Pons (tissue), 1 donor: ENCODE measurements at places on chromosomes 1 and 21.
A peak's percentile ranks its signal among the peaks of the same experiment; 100 is the strongest.

DNA sequence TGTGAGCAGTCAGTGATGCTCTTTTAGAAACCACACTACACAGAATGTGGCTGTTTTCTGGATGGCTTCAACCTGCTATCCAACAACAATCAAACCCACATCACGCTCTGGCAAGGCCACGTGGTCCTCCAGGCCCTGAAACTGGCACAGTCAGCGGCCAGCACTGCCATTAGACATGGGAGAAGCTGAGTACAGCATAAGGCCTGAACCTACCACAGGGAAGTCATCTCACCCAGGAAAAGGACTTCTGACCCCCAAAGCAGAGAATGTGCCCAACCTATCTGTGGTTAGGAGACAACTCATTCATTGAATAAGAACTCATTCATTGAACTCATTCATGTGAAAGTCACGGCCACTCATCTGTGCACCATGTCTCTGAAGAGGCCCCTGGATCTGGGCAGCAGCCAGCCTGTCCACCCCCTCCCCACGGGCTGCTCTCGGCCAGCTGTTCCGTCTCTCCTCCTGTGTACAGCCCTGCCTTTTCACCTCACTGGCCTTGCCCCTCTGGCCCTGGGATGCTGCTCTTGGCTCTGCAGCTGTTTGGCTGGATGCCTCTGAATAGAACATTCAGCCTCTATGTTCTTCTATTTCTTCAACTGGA is 41.1 kb downstream of the C1orf198 start:
- peak; percentile 89 for DNase-seq

GRCh38 chr1:48688102-48688760 is 88.5 kb downstream of the BEND5 start:
- DNase-seq = no peak

DNA sequence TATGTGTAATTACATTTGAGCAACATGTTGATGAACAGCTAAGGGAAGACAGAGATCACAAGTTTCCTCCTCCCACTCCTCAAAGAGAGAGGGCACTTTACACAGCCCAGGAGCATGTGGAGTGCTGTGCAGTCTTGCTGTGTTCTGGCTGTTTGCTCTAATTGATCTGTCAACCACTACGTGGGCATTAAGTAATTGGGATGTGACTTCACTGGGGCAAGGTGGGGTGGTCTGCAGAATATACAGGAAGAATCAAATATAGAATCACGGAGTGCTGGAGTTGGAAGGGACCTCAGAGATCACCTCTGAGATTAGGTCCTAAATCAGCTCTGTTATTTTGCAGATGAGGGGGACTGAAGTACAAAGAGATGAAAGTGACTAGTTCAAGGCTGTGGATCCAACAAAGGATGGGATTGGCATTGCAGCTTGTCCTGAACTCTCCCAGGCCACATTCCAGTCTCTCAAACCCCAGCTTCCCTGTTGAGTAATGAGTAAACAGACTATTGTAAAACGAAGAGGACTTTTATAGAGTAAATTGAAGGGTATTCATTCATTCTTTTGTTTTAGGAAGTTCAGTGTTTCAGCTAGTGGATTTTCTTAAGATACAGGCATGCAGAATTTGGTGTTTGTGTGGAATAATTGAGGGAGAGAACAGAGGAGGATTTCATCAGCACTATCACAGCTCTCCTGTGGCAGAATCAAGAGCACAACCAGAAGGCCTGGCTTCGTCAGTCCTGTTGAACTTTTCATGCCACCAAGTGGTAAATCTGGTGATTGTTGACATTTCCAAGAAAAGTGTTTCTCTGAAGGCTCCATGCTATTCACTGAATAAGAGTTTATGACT is 22.4 kb downstream of the NOS1AP start:
- DNase-seq = no peak

DNA sequence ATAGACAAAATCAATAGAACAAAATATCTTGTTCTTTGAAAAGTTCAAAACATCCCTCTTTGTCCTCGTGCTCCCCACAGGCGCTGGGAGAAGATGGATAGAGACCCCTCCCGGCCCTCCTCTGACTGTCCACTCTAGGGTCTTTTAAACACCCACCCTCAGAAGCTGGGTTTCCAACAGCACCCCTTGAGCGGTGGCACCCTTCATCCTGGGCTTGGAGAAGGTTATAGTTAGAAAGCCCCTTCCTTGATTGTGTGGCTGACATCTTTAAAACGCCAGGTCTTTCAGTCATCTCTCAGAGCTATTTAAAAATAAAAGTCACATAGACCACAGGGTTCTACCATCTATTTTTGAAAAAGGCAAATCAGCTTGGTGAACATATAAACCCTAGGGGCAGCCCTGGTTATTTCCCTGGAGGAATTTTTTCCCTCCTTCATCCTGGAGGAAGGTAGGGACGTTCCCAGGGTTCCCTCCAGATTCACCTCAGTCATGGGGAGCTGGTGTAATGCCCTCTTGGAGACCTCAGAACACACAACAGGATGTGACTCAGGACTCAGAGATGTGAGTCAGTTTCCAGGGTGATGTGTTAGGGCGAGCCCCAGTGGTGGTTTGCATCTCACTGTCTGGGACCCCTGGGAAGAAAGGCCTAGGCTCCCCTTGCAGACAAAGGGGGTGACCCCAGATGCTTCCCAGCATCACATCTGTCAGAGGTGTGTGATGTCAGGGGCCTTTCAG is 138.5 kb downstream of the CLIC6 start:
- no peak for DNase-seq

- DNase-seq = no peak
Observed at GRCh38 chr1:54249819-54250435, 50.0 kb downstream of the MRPL37 start.

DNA sequence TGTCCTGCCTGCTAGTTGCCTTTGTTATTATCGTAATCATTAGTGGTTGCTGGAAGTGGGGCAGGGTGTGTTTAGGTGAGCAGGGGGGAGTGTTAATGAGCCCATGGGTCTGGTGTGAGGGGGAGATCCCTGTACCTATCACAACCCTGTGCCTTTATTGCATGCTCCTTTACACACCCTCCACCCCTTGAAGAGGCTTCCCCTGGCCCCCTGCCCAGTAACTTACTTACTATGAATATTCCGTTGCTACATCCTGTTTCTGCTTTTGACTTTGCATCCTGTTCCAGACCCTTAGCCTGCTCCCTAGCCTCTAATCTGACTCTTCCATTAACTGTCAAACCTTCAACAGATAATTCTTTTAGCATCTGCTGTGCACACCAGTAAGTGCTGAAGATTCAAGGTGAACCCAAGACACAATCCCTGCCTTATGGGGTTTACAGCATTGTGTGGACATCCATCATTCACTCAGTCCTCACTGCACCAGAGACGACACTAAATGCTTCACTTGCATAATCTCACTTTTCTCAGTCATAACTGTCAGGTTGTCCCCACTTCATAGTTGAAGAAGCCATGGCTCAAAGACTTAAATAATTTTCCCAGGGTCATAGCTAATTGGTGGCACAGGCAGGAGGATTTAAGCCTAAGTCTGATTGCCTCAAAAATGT is 47.9 kb downstream of the CDC7 start:
- no peak for DNase-seq

DNA sequence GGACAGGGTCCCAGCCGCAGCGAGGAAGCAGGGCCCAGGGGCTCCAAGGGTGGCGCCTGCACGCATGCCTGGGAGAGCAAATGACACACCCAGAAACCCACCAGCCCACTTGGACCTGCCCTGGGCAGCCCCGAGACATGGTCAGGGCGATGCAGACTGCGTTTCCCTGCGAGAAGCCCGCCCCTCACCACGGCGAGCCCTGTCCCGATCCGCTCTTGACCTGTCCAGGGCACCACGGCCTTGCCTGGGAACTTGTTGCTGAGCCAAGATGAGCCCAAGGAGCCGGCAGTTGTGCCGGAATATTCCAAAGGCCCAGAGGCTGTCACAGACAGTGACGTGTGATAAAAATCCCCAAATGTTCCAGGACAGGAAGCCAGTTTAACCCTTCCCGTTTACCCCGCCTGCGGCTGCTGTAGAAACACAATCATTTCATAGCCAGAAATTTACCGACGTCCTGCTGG is 78.1 kb downstream of the SIK1 start:
- DNase-seq = no peak

- DNase-seq = no peak
Observed at GRCh38 chr1:217472915-217473314, 158.0 kb downstream of the GPATCH2 start.

DNA sequence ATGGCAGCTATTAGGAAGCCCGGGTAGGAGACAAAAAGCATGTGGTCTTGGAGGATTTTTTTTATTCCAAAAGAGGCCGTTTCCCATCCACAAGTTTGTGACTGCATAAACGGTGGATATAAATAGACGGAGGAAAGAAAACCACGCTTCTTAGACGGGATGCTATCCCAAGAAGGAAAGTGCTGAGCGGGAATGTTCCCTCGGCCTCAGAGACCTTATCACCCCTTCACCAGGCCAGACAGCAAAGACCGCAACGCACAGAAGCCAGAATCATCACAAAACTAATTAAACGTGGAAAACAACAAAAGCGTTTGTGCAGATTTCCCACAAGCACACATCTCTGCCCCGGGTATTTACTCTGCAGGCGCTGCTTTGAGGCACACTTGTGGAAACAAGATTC is 43.2 kb downstream of the HLCS start:
- DNase-seq = no peak

DNA sequence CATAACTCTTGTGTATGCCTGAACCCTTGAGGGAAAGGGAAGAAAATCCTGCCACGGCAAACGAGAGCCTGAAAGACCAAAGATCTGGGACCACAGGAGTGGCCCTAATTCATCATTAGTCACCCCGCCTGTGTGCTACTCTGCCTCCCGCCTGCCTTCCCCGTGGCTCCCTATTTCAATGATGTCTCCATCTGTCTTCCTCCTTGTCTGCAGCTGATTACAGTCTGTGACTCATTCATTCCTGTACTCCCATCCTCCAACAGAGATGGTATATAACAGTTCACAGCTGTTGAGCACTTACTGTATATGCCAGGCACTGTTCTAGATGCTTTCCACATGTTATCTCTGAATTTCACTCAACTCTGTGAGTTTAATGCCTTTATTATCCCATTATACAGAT is 96.6 kb downstream of the SEC16B start:
- no peak for DNase-seq

- no peak for DNase-seq
Observed at GRCh38 chr21:22900490-22900889, 1902.3 kb downstream of the NCAM2 start.

- no peak for DNase-seq
Observed at GRCh38 chr1:6418668-6419396, 887 bp downstream of the HES2 start.

DNA sequence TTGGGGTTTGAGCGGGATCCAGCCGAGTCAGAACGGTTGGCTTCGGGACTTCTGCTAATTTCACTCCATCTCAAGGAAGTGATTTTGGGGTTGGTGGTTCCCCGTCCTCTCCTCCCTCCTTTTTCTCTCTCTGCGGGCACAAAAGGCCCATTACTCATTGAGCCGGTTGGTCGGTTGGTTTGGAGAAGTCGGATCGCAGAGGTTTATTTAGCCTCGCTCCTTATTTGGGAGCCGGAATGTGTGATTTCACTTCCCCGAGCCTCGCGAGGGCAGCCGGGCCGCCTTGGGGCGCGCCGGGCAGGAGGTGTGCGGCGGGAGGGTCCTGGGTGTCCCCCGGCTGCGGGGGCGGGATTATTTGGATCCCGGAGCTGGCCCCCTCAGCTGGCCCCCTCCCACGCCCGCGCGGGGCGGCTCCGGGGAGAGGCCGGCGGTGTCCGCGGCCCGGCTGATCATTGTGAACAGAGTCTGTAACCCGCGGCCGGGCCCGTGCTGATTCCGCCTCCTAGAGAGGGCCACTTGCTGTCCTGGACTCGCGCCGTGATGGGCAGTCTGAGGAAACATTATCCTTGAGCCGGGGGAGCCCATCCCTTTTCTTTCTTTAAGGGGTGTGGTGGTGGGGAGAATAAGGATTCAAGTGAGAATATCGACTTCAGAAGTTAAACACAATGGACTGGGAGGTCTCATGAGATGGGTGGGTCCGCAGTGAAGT is 1.2 kb downstream of the MAPKAPK2 start:
- DNase-seq = no peak

- no peak for DNase-seq
Observed at GRCh38 chr1:230105754-230106625, 39.0 kb downstream of the GALNT2 start.

- no peak for DNase-seq
Observed at GRCh38 chr1:154849645-154850131, 20.4 kb downstream of the KCNN3 start.

DNA sequence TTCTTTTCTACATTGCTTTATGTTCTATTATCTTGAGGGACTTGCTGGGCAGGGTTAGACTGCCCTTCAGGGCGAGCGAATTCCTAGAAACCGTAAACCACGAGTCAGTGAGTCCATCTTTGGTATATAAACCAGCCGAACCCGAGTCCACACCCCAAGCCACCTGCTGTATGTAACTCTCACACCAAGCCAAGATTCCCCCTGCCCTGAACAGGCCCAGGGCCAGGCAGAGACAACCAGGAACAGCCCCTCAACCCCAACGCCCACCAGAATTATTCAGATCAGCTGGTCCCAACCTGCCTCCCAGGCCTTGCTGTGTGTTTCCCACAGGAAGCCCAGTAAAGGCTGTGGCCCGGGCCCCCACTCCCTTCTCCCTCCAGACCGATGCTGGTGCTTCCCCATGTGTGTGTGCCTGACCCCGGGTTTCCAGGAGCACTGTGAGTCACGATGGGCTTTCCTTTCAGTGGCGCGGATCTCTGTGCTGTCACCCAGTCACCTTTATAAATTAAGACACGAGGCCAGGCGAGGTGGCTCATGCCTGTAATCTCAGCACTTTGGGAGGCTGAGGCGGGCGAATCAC is 17.1 kb downstream of the KIF17 start:
- no peak for DNase-seq

- DNase-seq = no peak
Observed at GRCh38 chr1:108016451-108016920, 51.5 kb upstream of the VAV3 start.

GRCh38 chr1:10765734-10766478 is 30.5 kb downstream of the CASZ1 start:
- DNase-seq = no peak
